ENCODE measurements at places on chromosomes 16 and 17. TPM values are rescaled to one million over a fixed set of nuclear protein-coding genes. Genes with fewer than 3 reads are reported as not detected.

The SYNGR3 gene
- total RNA-seq, result 5.7 TPM

The PRSS22 gene
- 0.56 TPM for total RNA-seq

The GAST gene
- total RNA-seq, result not detected

The CRHR1 gene
- total RNA-seq, result not detected

The MFAP4 gene
- not detected for total RNA-seq

The CCR7 gene
- total RNA-seq, result 231 TPM

The CA5A gene
- not detected for total RNA-seq

The CSF3 gene
- total RNA-seq, result not detected

The HOXB8 gene
- total RNA-seq, result not detected

The CA7 gene
- not detected for total RNA-seq
